ENCODE measurements at places on chromosomes 2 and 18. TPM values are rescaled to one million over a fixed set of nuclear protein-coding genes. Genes with fewer than 3 reads are reported as not detected.

The C2orf69 gene
- 18.0 TPM for total RNA-seq

GRCh38 chr18:59065684-59066083 lies 74.0 kb upstream of the SEC11C start:
- no peak for DNase-seq

The MMADHC gene
- 86.5 TPM for total RNA-seq

The ZEB2 gene
- 200 TPM for total RNA-seq

DNA sequence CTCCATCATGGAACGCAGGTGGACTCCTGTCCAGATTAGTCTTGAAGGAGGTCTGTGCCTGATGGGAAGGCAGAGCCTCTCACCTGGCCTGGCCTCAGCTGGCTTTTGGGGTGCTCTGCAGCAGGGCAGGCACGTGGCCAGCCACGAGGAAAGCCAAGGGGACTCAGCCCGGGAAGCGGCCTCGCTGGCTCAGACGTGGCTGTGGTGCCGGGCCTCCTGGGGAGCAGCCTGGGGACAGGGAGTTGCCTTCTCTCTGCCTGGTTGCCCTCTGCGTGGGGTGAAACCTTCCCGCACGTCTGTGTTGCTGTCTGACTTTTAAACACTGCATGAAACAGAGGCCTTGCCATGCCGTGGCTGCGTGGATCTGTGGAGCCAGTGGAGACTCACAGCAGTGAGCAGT lies 45.0 kb downstream of the RTP5 start:
- DNase-seq, result no peak

DNA sequence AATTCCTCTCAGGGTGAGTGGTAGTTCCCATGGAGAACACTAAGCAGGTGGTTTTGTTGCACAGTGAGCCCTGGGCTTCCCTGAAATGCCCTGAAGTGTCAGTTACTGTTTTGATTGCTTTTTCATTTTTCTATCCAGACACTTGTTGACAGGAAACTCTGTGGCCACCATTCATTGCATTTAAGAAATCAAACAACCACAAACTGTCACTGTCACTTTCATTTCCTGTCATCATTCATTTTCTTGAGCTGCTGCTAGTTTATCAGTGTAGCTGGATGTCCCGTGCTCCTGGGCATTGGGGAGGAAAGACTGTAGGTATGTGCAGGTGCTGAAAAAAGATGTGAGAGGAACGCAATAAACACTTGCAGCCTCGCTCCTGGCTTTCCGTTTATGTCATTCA lies 891.6 kb upstream of the ZEB2 start:
- DNase-seq, result no peak

The ERICH2 gene
- not detected for total RNA-seq

GRCh38 chr2:47023332-47023731 lies 107.7 kb upstream of the MCFD2 start:
- DNase-seq, result no peak

The ALK gene
- 2.1 TPM for total RNA-seq

DNA sequence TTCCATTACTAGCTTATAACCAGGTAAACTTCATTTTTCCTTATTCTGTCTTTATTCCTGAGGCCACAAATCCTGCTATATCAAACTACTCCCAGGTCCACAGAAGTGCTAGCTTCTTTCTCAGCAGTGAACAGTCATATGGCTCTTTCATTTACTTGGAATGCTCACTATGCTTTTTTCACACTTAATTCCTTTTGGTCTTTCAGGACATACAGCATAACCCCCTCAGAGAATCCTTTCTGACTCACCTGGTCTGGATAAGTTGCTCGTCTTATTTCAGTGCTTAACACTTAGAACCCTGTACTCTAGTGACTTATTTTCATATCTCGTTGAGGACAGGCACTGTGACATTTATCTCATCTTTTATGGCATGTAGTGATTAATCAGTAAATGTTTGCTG lies 325.0 kb upstream of the UBE2E3 start:
- DNase-seq, result no peak

The UPP2 gene
- not detected for total RNA-seq

The MAP3K19 gene
- not detected for total RNA-seq

GRCh38 chr2:25246558-25247290 lies 78.3 kb upstream of the POMC start:
- no peak for DNase-seq

GRCh38 chr2:9570182-9571060 lies 14.8 kb upstream of the ADAM17 start:
- no peak for DNase-seq

DNA sequence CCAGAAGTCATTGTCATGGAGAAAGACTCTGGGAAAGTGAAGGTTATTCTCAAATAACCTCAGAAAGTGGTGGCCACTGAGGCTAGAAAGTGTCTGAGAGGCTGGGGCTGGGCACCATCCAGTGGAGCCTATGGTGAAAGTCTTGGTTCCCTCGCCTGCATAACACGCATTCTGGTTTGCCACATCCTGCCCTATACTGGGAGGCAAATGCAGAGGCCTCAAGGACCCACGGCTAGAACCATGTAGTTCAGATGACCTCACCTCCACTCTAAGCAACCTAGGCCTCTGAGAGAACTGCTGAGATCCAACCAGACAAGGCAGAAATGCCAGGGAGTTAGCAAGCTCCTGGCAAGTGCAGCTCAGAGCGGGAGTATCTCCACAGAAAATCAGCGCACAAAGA lies 5.1 kb downstream of the ITGB6 start:
- no peak for DNase-seq

DNA sequence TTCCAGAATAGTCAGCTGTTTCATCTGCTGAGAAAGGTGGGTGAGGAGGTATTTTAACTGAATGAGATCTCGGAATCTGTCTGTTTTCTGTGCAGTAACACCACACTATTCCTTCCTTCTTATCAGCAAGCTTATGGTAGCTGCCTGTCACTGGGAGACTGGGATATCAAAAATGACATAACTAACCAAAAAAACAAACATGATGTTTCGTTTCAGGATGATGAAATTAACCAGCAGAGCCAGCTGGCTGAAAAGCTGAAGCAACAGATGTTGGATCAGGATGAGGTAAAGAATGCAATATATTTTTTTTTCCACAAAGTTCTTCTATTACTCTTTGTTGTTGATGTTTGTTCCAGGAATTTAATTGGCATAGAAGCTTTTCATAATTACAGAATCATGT lies 59.8 kb upstream of the LYPD6B start:
- no peak for DNase-seq

The ZNF396 gene
- total RNA-seq, result 3.6 TPM

GRCh38 chr2:121771976-121772742 lies 16.7 kb downstream of the TSN start:
- no peak for DNase-seq

The EVA1A gene
- total RNA-seq, result 3.8 TPM

The LGALSL gene
- 29.1 TPM for total RNA-seq

GRCh38 chr2:219477815-219478214 lies 20.9 kb upstream of the GMPPA start:
- no peak for DNase-seq

The NFU1 gene
- total RNA-seq, result 41.8 TPM

DNA sequence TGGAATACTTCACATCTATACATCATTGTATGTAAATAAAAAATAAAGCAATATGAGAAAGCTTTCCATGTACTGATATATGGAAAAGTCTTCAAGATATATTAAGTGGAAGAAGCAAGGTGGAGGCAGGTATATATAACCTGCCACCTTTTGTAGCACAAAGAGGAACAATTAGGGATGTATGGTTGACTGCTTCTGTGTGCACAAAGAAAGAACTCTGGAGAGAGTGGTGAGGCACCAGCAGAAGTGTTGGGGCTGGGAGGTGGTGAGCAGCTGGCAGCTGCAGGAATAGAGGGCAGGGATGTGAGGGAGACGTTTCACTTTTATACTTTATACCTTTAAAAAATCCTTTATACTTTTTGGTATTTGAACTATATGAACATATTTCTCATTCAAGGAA lies 26.1 kb downstream of the KIF5C start:
- DNase-seq, result no peak

- peak; percentile 26 for DNase-seq
These were observed 239.3 kb downstream of the FBXO15 start for GRCh38 chr18:73908323-73908722.

Measured in neural crest cell (in vitro differentiated cells).